Stimulated activated CD8-positive, alpha-beta memory T cell treated with anti-CD3 and anti-CD28 coated beads, Interleukin-7, amount 100 ng/mL, for 1 hour (primary cell): ENCODE measurements at places on chromosomes 7 and 10.

GRCh38 chr10:33157103-33157502 lies 177.4 kb downstream of the NRP1 start:
- DNase-seq: no peak

GRCh38 chr10:13492493-13493180 lies 36.2 kb downstream of the BEND7 start:
- DNase-seq: no peak

GRCh38 chr10:113857210-113857609 lies 2.7 kb downstream of the NHLRC2 start:
- DNase-seq: no peak

DNA sequence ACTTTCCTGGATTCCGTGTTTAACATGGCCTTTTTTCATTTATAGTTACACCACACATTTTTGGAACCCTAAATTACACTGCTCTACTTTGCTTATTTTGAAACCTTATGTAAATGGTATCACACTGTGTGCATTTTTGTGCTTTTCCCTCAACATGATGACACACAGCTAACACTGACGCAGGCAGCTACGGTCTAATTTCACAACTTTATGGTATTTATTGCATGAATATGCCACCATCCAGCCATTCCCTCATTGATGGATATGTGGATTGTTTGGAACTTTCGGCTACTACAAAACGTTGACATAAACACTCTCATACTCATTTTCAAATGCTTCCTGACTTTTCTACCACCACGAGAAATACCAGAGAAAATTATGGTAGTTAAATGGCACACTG lies 6.9 kb downstream of the PAPOLB start:
- DNase-seq: no peak

- DNase-seq: no peak
Observed at GRCh38 chr10:99084161-99084560, 151.5 kb downstream of the HPSE2 start.

GRCh38 chr10:31151301-31151700 lies 119.6 kb upstream of the ZNF438 start:
- no peak for DNase-seq

DNA sequence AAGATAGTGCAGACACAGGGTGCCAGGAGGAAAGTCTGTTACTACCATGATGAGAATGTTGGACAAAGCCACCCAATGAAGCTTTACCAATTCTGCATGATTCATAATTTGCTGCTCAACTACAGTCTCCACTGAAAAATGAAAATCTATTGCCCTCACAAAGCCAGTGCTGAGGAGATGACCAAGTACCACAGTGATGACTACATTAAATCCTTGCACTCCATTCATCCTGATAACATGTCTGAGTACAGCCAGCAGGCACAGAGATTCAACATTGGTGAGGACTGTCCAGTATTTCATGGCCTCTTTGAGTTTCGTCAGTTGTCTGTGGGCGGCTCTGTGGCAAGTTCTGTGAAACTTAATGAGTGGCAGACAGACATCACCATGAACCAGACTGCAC lies 144.0 kb downstream of the PLCE1 start:
- no peak for DNase-seq

GRCh38 chr10:84308481-84309304 lies 19.7 kb upstream of the CCSER2 start:
- no peak for DNase-seq

- DNase-seq: no peak
Observed at GRCh38 chr7:47357361-47357760, 224.6 kb downstream of the TNS3 start.
